ENCODE measurements at places on chromosomes 1 and 21.

DNA sequence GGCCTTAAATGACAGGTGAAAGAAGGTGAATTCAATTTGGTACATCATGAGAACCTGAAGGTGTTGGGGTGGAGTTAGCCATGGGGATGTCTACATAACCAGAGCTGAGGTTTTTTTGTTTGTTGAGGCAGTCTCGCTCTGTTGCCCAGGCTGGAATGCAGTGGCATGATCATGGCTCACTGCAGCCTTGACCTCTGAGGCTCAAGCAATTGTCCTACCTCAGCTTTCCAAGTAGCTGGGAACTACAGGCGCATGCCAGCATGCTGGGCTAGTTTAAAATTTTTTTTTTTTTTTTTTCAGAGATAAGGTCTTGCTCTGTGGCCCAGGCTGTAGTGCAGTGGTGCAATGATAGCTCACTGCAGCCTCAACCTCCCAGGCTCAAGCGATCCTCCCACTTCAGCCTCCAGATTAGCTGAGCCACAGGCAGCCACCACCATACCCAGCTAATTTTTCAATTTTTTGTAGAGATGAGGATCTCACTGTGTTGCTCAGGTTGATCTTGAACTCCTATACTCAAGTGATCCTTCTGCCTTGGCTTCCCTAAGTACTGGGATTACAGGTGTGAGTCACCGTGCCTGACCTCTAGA lies 1.9 kb upstream of the MPZ start:
- DNase-seq: no peak

- peak; percentile 44 for DNase-seq
These were observed 26.7 kb downstream of the CFH start for GRCh38 chr1:196678510-196678884.

DNA sequence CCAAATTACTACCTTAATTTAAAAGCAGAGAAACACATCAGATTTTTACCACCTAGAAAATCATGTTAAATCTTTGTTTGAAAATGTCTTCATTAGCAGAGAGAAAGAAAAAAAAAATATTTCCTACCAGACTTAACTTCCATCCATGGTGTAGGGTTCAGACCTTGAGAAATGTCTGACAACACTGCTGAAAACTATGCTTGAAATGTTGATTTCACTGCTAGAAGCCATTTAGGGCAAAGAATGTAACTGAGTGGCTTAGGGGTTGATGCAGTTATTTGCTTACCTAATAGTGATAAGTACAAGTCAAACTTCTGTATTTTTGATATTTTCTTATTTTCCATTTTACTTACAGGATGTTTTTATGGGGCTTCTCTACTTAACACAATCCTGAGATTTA lies 495.6 kb upstream of the NEGR1 start:
- no peak for DNase-seq

- no peak for DNase-seq
These were observed 4.9 kb upstream of the PROX1 start for GRCh38 chr1:213982672-213983492.

DNA sequence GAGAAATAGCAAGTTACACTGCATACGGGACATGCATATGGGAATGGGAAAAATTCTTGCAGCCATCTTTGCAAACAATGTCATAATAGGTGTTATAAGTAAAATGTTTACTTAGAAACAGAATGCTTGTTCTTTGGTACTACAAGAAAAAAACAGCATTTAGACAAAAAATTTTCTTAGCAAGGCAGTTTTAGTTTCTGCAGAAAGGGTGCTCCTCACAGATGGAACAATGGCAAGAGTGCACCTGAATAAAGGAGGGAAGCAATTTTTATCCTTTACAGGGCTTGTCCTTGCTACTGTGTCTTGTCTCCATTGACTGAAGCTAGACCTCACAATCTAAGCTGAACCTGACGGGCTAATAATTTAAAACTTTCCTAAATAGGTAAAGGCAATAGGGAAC lies 79.2 kb upstream of the DESI2 start:
- DNase-seq: no peak

DNA sequence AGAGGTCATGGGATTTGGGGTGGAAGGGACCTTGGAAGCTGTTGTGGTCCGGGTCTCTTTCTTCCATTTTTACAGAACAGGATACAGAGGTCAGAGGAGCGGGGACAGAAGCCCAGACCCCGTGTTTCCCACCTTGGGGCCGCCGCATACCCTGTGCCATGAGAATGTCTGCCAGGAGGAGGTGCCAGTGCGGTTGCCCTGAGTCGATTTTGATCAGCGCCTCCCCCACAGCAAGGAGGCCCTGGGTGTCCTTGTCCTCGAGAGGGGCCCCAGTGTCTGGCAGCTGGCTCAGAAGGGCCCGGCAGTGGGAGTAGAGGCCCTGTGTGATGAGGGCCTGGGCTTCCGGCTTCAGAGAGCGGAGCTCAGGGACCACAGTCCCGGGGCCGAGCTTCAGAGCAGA lies 12.3 kb upstream of the MMEL1 start:
- DNase-seq: no peak

DNA sequence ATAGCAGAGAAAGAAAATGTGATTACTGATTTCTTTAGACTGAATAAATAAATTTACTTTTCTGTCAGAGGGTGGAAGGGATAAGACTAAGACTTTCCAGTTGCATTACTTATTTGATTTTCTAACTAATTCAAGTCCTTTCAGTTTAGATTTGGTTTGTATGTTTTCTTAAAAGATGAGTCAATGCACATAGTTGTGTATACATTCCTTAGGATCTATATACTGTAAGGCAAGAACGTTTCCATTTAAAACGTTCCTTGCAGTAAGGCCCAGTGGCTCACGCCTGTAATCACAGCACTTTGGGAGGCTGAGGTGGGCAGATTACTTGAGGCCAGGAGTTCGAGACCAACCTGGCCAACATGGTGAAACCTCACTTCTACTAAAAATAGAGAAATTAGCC lies 14.5 kb upstream of the SERTAD4 start:
- no peak for DNase-seq

DNA sequence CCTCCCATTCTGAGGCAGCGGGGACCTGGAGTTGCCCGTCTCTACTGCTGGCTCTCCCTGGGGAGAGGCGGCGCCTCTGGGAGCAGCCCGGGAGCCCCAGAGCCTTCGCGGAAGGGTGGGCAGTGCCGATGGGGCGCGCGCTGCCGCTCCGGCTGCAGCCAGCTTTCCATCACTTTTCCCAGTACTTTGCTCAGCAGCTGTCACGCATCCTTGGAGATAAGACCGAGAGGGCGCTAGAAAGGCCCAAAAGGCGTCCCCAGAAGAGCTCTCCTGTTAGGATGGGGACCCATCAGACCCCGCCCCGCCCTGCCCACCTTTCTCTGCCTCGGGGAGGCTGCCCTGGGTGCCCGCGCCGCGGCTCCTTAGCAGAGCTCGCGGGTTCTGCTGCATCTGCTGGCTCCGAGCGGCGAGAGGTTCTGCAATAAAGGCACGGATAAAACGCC lies 534 bp downstream of the KCNH1 start:
- no peak for DNase-seq

DNA sequence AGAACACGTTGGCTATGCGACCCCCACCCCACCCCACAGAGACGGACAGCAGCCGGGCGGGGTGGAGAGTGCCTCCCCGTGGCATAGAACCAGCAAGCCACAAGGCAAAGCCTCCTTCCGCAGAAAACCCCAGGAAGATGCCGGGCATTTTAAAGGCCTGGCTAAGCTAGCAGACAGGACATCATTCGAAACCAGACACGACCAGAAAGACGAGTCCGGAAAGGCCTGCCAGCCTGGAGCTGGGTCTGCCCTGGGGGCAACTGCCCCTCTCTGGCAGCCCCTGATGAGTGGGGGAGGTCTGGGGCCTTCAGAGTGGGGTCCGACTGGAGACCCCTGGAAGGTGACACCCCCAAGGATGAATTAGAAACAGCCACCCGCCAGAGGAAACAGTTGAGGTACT lies 8.5 kb downstream of the FTCD start:
- DNase-seq: no peak

DNA sequence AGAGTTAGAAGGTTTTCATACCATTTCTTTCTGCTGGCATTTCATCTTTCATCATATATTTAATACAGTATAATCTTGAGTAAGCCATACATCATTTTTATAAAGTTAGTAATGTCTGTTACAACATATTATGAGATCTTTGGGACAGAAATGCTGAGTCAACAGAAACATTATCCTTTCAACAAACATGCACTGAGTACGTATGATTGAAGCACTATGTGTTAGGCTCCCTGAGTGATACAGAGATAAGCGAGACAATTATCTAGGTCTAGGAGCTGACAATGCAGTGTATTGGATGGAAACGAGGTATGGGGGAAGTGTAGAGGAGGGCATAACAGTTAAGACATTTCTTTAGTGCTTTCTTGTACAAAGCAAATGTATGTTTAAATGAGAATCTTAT lies 19.7 kb upstream of the GPR52 start:
- DNase-seq: no peak

GRCh38 chr1:159839116-159839849 lies 12.6 kb downstream of the SLAMF8 start:
- DNase-seq: no peak

DNA sequence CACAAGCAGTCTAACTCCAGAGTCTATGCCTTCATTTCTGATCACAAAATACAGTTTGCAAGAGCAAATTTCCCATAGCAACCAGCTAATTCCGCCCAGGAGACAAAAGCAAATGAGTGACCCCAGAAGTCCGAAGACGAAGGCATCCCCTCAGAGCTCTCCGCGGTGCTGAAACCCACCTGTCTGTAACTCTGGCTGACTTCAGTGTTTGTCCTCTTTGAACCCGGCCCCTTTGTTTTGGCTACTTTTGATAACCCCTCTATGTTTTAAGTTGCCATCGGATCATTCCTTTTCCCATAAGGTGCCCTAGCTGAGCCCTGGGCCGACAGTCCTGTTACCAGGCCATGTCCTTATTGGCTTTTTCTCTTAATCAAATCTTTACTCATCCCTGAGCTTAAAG lies 515.8 kb downstream of the PTPRU start:
- DNase-seq: no peak

GRCh38 chr1:172221436-172221835 lies 199.0 kb upstream of the C1orf105 start:
- no peak for DNase-seq

- DNase-seq: peak; percentile 71
These were observed 39.8 kb downstream of the HTR6 start for GRCh38 chr1:19704247-19705113.

DNA sequence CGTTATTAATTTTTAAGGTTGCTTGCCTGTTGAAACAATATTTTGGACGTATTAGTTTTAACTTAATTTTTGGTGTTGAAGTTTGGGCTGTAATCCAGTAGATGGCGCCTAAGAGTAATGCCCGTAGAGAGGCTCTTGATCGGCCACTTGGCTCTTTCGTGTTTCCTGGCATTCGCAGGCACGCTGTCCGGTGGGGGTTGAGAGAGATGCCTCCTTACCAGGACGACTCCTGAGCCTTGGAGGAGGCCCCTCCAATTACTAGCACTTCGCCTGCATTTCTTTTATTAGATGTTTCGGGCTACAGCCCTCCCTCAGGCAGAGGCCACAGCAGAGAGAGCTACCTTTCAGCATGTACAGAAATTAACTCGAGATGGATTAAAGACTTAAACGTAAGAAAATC lies 12.0 kb downstream of the OR2M4 start:
- peak; percentile 34 for DNase-seq

DNA sequence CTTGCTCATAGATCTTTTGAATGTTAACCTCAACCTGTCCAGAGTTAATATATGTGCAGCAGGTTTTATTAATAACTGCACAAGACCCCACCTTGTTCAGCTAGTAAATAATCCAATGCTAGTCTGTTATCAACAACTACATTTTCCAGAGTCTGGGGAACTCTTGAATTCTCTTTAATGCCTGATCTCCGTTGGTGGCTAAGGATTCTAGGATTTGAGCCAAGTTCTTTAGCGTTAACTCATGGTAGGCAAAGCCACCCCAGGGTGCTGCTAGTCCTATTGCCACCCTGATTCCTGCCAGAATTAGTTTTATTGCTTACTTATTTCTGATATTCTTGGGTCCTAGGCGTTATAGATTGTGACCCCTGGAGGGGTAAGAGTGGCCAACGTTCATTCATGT lies 12.8 kb downstream of the BACE2 start:
- no peak for DNase-seq

- DNase-seq: peak; percentile 95
These were observed 47.6 kb downstream of the MATN1 start for GRCh38 chr1:30675761-30676160.

DNA sequence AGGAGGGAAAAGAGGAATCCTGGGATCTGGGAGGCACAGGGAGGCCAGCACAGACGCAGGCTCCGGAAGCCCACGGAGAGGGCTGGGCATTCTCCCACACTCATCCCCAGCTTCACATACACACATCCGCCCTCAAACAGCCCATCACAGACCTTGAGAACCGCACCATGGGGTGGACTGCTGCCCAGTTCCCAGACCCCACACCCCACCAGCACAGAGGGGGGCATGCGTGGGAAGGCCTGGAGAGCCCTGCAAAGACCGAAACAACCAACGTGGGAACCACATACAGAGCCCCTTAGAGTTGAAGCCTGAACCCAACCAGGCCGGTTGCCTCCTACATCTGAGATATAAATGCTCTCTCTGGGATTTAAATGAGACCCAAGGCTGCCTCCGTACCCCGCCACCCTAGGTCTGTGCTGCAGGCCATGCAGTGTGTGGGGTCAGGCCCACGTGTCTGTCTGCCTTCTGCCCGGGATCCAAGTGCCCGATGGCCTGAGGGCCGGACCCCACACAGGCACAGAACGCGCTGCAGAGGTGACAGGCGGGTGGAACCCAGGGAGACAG lies 126.2 kb upstream of the COL6A1 start:
- no peak for DNase-seq

GRCh38 chr1:85289207-85289847 lies 12.9 kb upstream of the BCL10 start:
- DNase-seq: peak; percentile 96

GRCh38 chr1:46667782-46668760 lies at the start of gene ATPAF1:
TSS of gene ATPAF1 (minus strand) at chr1:46668364. CDS start at chr1:46668322, 42 bp downstream.
- DNase-seq: peak; percentile 78

- DNase-seq: peak; percentile 89
These were observed 326.0 kb upstream of the RUNX1 start for GRCh38 chr21:35375115-35375514.

DNA sequence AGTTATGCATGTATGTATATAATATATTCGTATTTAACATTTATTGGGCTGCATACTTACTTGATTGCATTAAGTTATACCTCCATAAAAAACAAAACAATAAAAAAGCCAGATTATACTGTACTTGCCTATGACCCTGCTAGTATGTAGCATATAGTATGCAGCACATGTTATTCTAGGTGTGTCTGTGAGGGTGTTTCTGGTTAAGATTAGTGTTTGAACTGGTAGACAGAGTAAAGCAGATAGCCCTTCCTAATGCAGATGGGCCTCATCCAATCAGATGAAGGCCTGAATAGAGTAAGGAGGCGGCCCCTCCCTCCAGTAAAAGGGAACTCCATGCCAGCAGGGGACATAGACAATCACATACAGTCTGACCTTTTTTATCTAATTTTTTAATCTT lies 323.3 kb upstream of the USP24 start:
- DNase-seq: no peak

Measured in fibroblast of mammary gland (primary cell).